T-helper 2 cell treated with Interferon-gamma antibody and Interleukin-4, amounts not matched to agents 5 μg/mL and 100 μg/mL, for 36 hours (primary cell): ENCODE measurements at places on chromosomes 3 and 15.

DNA sequence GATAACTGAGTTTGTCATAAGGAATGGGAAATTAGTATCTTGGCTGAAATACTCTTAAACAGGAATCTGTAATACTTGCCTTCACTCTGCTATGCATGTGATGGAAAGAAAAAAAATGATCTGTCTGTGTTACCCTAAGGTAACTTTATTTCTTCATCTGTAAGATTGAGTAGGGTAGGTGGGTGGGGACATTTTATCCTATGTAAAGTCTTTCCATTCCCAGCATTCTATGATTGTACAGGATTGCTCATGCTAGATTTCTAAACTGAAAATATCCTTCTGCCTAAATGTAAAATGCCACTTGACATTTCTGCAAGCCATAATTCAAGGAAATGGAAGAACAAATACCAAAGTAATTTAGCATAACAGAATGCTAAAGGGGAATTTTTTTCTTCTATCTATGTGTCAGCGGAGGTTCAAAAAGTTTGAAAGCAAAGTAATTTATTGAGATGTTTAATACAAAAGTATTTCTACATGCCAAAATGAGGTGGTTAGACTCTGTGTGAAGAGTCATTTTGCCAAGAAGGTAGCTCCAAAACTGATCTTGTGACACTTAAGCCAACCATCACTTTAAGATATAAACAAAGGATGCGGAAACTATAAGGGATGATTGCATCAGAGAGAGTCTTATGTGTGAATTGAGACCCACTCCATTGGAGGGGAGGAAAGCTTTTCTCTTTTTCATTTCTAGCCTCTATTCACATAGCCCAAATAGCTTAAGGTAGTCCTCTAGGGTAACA lies 46.6 kb upstream of the SERPINI2 start:
- no peaks in the 10 kb centered on the region for H3K36me3 ChIP-seq
- H3K4me3 ChIP-seq = no peak overlapping the region
- no peaks in the 10 kb centered on the region for H3K4me1 ChIP-seq

DNA sequence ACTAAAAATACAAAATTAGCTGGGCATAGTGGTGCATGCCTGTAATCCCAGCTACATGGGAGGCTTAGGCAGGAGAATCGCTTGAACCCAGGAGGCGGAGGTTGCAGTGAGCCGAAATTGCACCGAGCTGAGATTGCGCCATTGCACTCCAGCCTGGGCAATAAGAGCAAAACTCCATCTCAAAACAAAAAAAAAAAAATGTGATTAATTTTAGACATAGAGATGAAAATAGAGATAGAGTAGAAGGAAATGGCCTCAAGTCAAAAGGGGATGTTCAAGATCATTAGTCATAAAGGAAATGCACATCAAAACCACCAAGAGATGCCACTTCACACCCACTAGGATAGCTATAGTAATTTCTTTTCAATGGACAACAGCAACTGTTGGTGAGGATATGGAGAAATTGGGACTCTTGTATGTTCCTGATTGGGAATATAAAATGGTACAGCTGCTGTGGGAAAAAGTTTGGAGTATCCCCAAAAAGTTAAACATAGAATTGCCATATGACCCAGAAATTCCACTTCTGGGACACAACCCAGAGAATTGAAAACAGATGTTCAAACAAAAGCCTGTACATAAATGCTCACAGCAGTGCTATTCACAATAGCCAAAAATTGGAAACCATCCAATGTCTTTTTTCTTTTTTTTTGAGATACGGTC lies 55.4 kb downstream of the ABHD2 start:
- no peaks in the 10 kb centered on the region for H3K27me3 ChIP-seq
- peak; percentile 19 for DNase-seq
- peaks cover 12% of the 10 kb centered on the region for H3K36me3 ChIP-seq
- H3K4me3 ChIP-seq = peak overlapping the region; percentile 12
- H3K4me1 ChIP-seq = peaks cover 22% of the 10 kb centered on the region

DNA sequence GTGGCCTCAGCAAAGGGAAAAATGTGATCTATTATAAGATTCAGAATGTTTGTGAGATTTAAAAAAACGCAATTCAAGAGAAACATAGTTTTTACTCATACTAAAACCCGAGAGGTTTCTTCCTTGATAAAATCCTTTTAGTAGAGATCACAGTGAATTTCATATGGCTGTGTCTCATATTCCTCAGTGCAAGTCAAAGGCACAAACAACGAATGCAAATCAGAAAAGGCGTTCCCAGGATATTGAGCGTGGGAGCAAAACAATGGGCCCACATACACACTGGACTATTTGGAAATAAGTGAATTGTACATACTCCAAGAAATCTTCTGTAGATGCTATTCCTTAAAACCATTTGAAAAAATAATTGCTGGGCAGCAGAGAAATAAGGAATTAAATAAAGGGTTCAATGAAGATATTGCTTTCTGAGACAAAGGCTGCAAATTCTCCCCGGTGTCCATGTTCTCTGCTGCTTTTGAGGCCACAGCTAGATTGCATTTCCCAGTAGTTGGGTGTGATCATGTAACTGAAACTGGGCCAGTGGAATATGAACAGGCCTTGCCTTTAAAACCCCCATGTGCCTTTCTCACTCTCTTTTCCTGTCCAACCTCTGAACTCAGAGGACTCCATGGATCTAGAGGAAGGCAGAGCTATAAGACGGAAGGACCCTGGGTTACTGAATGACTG lies 144.6 kb upstream of the TBL1XR1 start:
- no peak for DNase-seq
- peaks cover 5% of the 10 kb centered on the region for H3K36me3 ChIP-seq
- no peaks in the 10 kb centered on the region for H3K27me3 ChIP-seq
- H3K4me3 ChIP-seq = no peak overlapping the region
- H3K27ac ChIP-seq = no peak overlapping the region

GRCh38 chr3:37479981-37480380 lies 305.6 kb upstream of the LRRFIP2 start:
- H3K27ac ChIP-seq = no peak overlapping the region
- H3K27me3 ChIP-seq = peaks cover 18% of the 10 kb centered on the region
- H3K36me3 ChIP-seq = no peaks in the 10 kb centered on the region
- no peak overlapping the region for H3K4me3 ChIP-seq

DNA sequence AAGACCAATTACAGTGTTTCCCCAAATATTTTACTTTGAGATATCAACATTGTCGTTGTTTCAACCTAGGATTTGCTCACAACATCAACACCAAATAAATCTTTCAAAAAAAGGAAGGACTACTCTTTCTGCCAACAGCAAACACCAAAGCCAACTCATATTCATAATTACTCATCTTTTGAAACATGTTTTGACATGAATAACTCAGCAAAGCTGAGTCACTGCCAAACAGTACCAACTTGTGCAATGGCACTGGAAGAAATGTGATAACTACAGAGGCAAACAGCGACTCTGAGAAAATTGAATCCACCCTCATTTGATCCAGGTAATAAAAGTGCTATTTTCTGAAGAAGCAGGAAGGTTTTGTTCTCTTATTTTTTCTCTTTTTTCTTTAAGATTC lies 67.2 kb downstream of the PEX5L start:
- H3K4me1 ChIP-seq = peaks cover 25% of the 10 kb centered on the region
- peaks cover 7% of the 10 kb centered on the region for H3K27me3 ChIP-seq
- no peak overlapping the region for H3K4me3 ChIP-seq
- DNase-seq = no peak

DNA sequence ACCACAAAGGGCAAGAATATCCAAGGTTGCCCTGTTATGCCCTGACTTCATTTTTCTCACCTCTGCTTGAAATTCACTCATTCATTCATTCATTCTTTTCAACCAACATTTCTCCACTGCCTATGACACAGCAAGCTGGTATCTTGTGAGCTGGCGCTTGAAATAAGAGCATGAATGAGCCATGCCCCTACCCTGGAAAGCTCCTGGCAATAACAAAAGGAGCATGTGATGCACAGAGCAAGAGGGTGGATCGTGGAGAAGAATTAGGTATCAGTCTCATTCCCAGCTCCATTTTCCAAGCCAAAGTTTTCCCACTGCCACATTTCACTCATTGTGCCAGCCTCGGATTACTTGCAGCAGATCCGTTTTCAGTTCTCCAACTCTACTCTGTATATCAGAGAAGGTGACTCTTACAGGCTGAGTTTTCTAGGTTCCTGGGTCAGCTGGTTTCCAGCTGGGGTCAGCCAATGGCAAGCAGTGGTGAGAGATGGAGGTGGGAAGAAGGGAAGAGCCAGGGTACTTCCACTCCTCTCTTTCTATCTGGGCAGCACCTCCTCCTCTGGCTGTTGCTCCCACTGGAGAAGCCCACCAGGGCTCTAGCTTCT lies 144.8 kb downstream of the SUCLG2 start:
- H3K36me3 ChIP-seq = peaks cover 16% of the 10 kb centered on the region
- no peak for DNase-seq
- peak overlapping the region; percentile 45 for H3K27ac ChIP-seq
- H3K4me1 ChIP-seq = no peaks in the 10 kb centered on the region

- H3K27ac ChIP-seq = no peak overlapping the region
- peaks cover 19% of the 10 kb centered on the region for H3K27me3 ChIP-seq
- no peaks in the 10 kb centered on the region for H3K4me1 ChIP-seq
- DNase-seq = no peak
These were observed 24.7 kb upstream of the ATP10A start for GRCh38 chr15:25887870-25888269.

DNA sequence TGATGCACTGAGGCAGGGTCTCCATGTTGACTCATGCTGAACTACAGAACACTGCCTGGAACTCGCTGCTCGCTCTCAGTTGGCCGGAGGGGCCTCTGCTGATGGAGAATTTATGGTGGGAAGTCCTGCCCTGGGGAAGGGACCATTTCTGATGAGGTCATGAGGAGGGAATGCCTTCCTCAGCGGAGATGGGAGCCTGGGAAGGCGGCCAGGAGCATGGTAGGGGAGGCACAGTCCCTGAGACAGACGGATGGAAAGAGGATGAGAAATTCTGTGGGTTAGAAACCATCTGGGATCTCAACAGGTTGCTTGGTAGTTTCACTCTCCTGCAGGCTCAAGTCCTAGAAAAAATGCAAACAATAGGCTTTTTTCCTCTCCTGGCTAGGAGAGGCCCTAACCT lies 56.8 kb upstream of the TPM1 start:
- H3K27ac ChIP-seq = no peak overlapping the region
- DNase-seq = no peak

DNA sequence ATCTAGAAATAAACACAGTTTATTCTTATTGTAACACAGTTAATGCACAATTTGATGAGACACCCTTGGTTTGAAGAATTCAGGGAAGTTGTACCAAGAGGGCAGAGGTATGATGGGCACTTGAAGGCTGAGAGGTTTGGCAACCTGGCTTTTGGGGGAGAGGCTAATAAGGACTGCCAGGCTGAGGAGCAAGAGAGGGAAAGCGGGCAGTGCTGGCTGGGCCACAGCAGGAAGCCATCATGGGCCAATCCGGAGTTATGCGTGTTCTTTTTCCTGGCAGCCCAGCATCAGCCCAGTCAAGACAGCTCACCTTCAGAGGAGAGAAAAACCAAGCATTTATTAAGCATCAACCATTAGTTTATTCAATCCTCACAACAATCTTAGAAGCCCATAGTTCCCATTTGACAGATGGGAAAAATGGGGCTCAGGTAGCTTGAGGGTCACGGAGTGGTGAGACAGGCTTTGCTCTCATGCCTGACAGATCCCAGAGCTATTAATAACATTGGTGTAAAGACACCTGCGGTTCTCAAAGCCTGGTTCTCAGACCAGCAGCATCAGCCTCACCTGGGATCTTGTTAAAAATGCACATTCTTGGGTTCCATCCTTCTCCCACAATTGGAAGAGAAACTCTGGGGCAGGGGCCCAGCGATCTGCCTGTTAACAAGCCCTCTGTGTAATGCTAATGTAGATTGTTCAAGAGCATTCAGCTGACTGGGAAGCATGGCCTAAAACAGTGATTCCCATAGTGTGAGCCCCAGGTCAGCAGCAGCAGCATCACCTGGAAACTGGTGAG lies 183.7 kb downstream of the NTRK3 start:
- no peaks in the 10 kb centered on the region for H3K4me1 ChIP-seq
- DNase-seq = no peak
- H3K27ac ChIP-seq = no peak overlapping the region

DNA sequence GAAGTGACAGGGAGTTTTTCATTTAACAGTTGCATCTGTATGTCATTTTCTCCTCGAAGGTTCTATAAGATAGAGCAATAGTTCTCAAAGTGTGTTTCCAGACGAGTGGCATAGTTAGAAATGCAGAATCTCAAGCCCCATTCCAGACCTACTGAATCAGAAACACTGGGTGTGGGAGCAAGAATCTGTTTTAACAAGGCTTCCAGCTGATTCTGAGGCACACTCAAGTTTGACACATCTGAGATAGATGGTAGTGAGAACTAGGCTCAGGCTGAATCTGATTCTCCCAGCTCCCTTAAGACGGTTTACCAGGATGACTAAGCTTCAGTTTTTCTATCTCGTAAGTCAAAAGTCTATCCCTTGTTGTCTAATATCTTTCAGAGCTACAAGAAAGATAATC lies 159.8 kb upstream of the NUDT16 start:
- H3K4me3 ChIP-seq = no peak overlapping the region
- no peaks in the 10 kb centered on the region for H3K36me3 ChIP-seq
- peaks cover 4% of the 10 kb centered on the region for H3K4me1 ChIP-seq
- DNase-seq = no peak
- H3K27me3 ChIP-seq = no peaks in the 10 kb centered on the region
